Activated CD8-positive, alpha-beta memory T cell treated with anti-CD3 and anti-CD28 coated beads for 48 hours (primary cell): ENCODE measurements at places on chromosomes 2 and 18.
A peak's percentile ranks its signal among the peaks of the same experiment; 100 is the strongest.

DNA sequence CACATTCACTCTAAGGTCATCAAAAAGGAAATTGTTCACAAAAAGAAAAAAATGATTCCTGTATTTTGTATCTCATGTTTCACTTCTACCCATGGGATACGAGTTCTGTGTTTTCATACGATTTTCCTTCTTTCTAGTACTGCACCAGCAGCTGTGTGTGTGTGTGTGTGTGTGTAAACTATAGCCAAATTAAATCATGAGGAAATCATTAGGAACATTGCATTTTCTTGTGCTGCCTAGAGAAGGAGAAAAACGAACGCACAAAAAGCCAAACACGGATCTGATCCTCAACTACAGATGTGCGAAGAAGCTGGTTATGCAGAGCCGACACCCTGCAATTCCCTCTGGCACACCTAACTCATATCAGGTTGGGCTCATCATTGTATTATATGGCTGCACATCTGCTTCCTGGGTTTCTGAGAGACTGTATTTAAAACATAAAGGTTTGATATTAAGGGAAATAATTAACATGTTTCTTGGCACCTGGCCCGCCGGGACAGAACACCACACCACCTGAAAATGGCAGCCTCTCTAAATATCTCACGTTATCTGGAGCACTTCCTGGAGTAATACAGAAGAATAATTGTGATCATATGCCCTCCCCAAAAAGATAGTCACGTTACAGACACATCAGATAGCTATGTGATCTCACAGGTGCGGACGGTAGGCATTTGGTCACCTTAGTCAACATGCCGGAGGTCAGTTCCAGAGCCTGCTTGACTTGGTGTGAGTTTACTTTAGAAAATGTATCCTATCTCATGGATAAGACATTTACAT is 586.3 kb upstream of the SALL3 start:
- no peak for DNase-seq

- DNase-seq: no peak
Observed at GRCh38 chr2:217803653-217803960, 199.2 kb downstream of the TNS1 start.

- no peak for DNase-seq
Observed at GRCh38 chr2:239028253-239028619, 180.4 kb downstream of the TWIST2 start.

GRCh38 chr2:119025013-119025412 is 83.0 kb downstream of the MARCO start:
- DNase-seq: no peak

DNA sequence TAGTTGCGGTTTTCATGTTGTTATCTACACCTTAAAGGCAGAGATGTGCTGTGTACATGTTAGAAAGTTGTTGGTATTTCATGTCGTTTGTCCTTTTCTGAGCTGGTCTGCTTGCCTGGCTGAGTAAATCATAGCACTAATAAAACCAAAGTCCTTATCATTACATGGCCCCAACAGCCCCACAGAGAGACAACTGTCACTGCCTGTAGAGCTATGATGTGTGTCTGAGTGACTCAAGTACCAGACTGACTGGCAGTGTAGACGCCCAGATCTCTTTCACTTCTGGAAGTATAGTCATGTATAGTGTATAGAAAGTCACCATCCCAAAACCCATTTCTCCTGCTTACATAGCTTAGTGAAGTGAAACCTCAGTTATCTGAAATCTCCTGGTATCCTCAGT is 4.3 kb downstream of the SOCS6 start:
- DNase-seq: no peak

DNA sequence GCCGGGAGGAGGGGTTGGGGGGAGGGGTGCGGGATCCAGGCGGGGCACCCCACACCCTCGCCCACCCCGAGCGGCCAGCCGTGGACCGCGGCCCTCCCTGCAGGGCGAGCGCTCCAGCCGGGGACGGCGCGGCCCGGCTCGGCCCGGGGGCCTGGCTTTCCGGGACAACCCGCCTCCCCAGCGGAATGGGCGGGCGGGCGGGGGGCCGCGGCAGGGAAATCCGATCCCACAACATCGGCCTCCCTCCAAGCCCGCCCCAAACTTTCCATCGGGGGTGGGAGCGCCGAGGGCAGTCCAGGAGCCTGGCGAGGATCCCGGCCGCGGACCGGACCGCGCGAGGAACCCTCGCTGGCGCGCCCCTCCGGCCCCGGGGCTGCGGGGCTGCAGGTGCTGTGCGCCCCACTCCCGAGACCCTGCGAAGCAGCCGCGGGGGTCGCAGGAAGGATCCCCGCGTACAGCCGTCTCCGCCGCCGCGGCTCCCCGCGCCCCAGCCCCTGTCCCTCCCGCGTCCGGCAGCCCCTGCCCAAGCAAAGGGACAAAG is 529 bp downstream of the SEMA4C start:
- DNase-seq: no peak

GRCh38 chr2:8488001-8488738 is 193.7 kb upstream of the ID2 start:
- peak; percentile 40 for DNase-seq

DNA sequence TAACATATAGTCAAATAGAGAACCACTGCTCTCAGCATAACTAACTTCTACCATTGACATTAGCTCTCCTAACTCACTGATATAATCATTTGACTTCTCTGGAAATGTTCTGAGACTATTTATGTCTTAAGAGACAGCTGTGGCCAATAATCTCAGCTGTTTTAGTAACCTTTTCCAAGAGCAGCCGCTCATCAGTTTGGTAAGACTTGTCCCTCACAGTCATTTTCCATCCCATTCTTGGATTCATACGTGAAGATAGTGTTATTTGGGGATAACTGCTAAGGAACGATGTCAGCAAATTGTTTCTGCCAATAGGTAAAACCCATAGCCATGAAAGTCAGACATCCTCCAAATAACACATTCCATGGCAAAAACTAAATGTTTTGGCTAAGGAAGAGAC is 127.8 kb downstream of the LNPK start:
- DNase-seq: no peak

DNA sequence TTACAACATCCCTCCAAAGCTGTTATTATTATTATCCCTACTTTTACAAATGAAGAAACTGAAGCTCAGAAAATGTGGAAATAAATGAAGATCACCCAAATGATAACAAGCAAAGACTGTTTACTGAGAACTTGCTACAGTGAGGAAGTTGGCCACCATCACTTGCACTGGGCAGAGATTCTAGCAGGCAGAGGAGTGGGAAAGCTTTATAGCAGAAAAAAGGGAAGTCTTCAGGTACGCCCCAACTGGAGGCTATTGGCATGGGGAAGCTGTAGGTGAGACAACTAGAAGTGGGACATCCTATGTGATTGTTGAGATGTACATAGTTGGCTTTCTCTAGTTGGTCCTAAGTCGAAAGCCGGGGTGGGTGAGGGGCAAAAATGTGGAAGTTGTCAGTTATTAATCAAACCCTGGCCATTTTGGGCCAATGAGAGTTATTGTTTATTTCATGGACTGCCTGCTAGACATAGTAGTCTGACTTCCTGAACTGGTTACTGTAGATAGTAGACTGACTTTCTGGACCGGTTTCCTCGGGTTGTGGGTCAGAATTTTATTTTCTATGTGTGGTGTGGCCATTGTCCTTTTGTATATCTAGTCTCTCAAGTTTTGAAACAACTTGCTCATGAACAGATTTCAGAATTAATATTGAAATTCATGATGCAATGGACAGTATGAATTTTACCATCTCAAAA is 40.2 kb upstream of the STAT4 start:
- no peak for DNase-seq

GRCh38 chr2:157777427-157777826 is 98.7 kb downstream of the ACVR1 start:
- no peak for DNase-seq

DNA sequence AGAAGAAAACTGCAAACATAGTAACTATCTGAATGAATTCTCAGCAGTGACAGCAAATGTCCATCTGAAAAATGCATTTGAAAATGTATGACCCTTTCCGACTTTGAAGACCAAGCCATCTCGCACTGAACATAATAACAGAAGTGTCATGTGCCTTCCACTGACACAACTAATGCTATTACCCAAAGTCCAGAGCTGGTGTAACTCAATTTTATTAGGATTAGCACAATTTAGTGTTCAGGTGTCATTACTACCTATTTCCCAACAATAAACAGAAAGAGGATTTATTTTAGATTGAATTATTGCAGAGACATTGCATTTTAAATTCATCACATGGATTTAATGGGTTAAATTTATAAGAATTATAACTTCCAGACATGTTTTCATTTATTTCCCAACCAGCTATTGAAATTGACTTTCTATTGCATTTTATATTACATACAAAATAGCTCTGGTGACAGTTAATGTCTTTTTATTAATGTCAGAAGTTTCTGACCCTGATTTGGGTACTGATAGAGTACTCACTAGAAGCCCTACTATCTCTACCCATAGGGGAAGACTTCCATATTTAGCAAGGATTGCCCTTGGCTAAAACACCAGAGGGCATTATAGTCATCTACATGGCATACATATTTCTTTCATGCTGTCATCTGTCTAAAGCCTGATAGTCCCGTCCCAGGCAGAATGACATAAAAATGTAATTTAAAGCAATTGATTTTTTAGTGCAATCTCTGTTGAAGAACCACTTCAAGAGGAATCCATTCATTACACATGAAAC is 7.0 kb upstream of the STK39 start:
- no peak for DNase-seq

GRCh38 chr2:229269941-229270340 is 1.1 kb downstream of the PID1 start:
- DNase-seq: no peak

DNA sequence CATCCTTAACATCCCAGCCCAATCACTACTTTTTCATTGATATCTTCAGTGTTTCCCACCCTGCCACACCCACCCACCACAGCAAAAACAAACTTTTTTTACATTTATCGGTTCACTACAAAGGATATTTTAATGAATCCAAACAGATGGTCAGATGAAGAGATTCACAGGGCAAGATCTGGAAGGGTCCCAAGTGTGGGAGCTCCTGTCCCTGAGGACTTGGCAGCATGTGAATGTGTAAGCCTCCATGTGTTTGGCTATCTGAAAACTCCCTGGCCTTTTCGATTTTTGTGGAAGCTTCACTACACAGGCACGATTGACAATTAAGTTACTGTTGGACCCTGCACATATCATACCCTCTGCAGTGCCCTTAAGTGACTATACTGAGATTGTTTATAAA is 48.1 kb upstream of the CRIM1 start:
- no peak for DNase-seq

- DNase-seq: no peak
Observed at GRCh38 chr2:196086517-196087368, 18.1 kb upstream of the DNAH7 start.

DNA sequence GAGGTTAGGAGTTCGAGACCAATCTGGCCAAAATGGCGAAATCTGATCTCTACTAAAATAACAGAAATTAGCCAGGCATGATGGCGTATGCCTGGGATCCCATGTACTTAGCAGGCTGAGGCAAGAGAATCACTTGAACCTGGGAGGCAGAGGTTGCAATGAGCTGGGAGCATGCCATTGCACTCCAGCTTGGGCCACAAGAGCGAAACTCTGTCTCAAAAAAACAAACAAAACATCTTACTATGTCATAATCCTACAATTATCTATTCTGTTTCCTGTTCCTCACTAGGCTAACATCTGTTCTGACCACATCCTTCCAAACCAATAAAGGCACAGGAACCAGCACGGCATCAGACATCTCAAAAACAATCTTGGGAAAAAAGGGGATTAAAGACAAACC is 361.8 kb upstream of the UBE2E3 start:
- DNase-seq: no peak

- no peak for DNase-seq
Observed at GRCh38 chr2:112639936-112640335, 5.8 kb upstream of the SLC20A1 start.

DNA sequence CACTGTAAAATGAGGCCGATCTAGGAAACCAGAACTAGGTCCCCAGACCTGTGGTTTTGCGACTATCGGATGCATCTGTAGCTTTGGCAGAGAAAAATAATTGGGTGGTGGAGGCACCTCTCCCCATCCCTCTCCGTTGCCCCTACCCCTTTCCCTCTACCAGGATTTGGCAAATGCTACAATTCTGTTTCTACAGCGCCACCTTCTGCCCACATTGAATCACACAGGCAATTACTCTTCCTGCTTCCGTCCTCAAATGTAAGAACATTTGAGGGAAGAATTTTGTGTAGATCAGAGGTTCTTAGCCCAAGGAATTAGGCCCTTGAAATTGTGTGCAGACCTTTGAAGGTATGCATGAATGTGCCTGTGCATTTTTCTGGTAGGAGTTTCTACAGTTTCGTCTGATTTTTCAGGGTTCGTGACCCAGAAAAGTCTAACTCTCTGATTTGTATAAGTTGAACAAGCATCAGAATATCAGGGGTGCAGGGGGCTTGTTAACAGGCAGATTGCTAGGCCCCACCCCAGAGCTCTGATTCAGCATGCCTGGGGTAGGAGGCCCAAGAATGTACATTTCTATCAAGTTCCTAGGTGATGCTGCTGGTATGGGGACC is 11.2 kb downstream of the ATP6V1B1 start:
- DNase-seq: no peak

- no peak for DNase-seq
Observed at GRCh38 chr18:48104705-48105104, 174.2 kb upstream of the SMAD2 start.

- DNase-seq: no peak
Observed at GRCh38 chr18:24776019-24776418, 315.6 kb downstream of the HRH4 start.

DNA sequence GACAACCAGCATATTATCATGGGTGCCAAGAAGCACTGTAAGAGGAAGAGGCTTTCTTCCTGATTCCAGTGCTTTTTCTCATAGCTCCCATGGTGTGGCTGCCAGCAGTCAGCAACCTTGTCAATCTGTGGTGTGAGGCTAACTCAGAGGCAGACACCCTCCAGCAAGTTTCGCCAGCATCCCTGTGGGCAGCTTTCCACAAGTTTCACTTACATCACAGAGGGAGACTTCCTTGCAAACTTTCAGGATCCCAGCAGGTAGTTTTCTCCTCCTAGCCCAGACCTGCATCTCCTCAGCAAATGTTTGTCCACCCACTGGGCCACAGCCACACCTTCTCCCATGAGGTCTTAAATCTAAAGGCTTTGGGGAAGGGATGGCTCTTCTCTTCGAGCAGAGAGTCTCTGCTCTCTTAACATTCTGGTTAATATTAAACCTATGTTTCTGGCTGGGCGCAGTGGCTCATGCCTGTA is 9.1 kb downstream of the DNAH7 start:
- no peak for DNase-seq

- no peak for DNase-seq
Observed at GRCh38 chr2:9163306-9164111, 43.1 kb upstream of the ASAP2 start.

DNA sequence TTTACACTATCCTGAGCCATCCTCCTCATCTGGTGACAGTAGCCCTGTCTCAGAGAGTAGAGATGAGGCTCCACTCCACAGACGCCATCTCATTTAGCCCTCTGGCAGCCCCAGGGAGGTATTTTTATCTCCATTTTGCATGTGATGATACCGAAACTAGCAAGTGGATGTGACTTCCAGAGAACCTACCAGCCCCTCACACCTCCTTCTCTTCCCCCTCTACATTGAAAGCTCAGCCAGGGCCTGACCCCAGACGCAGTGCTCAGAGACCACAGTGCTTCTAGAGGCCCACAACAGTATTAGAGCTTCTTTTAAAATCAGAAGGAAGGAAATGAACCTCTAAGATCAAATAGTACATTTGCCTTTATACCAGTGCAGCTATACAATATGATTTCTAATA is 8.3 kb downstream of the GYPC start:
- no peak for DNase-seq
